Neuronal stem cell (in vitro differentiated cells): ENCODE measurements at places on chromosomes 5 and 9.

DNA sequence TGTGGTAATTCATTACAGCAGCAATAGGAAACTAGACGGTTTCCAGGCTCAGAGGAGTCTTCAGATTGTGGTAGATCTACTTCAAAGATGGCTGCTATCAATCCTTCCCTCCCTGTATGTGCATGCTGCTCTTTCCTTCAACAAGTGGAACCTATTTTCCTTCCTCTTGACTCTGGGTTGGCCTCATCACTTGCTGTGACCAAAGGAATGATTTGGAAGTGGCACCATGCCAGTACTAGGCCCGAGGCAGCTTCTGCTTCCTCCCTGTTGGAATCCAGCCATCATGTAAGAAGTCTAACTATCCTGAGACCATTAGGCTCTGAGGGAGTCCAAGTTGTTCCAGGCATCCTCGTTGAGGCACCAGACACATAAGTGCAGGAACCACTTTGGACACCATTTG is 46.5 kb upstream of the MCTP1 start:
- DNase-seq, result no peak

DNA sequence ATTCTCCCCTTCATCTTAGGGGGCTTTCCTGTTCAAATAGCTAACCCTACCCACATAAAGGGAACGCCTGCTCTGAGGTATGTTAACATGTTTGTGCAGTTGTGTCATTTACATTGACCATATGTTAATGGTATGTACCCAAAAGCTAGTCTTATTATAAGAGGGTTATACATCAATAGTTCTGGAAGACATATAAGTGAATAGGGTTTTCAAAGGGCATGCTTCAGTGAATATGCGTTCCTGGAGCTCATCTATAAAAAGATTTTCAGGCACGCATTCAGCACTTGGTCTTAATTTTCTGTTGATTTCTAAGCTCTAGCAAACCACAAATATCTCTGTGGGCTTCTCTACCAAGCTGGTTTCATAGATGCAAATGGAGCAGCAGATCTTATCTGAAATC is 766.1 kb downstream of the IRX1 start:
- DNase-seq, result no peak

DNA sequence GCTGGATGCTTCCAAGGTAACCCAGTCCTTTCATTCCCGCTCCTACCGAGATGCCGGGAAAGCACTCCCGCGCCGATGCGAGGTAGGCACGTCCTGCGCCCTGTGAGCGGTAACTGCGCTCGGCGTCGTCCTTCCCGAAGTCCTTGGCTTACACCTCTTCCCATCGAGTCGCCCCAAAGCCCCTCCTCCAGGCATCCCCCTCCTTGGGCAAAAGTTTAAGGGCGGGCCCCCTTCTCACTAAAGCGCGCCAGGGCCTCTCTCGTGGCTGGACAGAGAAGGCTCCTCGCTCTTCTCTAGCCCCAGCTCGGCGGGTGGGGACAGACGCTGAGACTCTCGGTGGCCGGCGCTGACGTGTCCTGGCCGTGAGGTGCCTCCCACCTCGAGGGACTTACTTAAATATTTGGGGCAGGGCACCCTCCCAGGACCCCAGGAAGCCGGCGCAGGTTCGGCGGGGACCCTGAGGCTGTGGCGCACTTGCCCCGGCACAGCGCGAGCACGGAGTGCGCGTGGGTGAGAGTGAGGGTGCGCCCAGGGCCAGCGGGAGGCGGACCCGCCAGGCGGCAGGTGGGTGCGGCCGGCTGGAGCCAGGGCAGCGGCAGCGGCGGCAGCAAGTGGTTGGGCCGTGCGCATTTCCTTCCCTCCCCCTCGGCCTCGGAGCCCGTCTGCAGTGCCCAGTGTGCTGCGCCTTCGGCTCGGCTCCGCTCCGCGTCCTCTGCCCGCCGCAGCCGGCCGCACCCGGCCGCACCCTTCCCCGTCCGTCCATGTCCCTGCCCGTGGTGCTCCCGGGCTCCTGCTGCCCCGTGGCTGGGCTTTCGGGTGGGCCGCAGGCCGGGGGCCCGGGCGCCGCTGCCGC is at the start of gene ENTREP1:
ENTREP1 (plus strand) TSS at position 667 of the 853 bp plus-strand sequence; CDS start at position 762, 95 bp downstream.
- DNase-seq, result peak; percentile 42

DNA sequence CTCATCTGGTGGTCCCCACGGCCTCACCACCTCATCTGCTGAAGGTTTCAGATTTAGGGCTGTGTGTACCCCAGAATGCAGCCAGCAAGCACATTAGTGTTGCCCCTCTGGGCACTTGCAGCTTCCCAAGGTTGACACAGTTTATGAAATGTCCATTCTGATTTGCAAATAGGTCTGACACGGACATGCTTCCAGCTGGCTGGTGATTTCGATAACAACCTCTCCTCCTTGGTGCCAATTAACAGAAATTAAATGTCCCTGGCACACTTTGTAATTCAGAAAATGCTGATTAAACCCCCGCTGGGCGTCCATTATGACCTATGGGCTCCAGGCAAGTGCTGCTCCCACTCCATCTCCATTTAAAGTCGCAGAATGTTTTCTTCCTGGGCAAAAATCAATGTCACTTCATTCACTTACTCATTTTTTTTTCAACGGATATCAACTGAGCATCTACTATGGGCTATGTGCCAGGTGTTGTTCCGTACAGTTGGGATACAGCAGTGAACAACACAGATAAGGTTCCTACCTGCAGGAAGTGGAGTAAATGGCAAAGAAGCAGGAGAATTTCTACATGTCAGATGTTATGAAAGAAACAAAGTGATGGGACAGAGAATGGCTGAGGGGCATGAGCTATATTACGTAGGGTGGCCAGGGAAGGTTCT is 32.0 kb downstream of the PLAC8L1 start:
- DNase-seq, result no peak

DNA sequence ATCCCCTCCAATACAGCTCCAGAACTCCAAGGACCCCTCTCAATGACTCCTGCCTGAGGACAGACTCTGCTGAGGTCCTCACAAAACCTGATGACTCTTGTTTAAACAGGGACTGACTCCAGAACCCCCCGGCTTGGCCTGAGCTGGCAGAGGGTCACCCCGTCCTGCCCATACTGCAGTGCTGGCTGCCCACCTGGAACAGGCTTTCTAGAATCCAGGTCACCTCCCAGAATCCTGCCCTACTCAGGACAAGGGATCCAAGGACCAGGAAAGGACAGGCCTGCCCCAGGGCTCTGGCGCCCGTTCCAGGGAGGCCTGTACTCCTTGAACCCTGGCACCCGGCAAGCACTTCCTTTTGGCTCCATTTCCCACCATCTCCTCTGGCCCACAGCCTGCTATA is 22.2 kb downstream of the RALGDS start:
- no peak for DNase-seq

GRCh38 chr5:159489779-159490178 is 159.5 kb upstream of the IL12B start:
- DNase-seq, result no peak

GRCh38 chr9:137206602-137207001 is 1.1 kb downstream of the NDOR1 start:
- DNase-seq, result no peak

DNA sequence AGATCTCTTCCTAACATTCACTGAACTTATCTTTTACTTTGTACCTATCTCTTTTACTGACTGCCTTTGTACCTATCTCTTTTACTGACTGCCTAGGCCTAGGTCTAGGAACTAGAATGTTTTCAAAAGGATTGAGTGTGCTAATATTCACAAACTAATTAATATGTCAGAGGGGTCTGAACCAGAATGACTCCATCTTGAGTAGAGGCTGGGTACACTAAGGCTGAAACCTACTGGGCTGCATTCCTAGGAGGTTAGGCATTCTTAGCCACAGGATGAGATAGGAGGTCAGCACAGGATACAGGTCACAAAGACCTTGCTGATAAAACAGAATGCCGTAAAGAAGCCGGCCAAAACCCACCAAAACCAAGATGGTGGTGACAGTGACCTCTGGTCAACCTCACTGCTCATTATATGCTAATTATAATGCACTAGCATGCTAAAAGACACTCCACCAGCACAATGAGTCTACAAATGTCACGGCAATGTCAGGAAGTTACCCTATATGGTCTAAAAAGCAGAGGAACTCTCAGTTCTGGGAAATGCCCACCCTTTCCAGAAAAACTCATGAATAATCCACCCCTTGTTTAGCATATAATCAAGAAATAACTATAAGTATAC is 2.5 kb upstream of the RHOBTB3 start:
- DNase-seq, result no peak

DNA sequence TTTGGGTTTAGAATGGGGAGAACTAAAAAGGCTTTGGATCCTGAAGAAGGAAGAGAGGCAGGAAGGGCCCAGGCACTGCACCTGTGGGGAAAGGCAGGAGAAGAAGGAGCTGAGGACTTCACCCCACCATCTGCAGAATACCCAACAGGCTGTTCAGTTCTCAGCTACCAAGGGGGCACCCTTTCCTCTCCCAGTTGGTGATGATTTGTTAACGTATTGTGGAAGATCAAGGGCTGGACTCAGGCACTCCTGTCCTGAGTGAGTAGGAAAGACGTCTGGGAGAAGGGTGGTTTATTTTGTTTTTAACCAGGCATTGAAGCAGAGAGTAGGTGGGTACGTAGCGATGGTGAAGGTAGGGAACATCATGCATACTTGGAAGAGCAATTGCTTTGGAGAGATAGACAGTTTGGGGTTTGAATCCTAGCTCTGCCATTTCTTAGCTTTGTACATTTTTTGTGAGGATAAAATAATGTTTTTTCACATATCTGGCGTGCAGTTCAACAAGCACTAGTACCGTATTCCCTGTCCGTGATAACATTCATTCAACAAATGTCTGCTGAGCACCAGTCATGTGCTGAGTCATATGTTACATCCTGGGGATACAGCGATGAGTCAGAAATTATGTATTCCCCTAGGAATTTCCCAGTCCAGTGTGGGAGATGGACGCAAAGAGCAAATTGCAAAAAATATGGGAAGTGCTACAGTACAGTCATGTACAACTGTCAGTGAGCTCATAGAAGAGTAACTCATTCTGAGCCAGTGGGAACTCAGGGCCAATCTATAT is 2.1 kb downstream of the MSANTD3 start:
- DNase-seq, result no peak

DNA sequence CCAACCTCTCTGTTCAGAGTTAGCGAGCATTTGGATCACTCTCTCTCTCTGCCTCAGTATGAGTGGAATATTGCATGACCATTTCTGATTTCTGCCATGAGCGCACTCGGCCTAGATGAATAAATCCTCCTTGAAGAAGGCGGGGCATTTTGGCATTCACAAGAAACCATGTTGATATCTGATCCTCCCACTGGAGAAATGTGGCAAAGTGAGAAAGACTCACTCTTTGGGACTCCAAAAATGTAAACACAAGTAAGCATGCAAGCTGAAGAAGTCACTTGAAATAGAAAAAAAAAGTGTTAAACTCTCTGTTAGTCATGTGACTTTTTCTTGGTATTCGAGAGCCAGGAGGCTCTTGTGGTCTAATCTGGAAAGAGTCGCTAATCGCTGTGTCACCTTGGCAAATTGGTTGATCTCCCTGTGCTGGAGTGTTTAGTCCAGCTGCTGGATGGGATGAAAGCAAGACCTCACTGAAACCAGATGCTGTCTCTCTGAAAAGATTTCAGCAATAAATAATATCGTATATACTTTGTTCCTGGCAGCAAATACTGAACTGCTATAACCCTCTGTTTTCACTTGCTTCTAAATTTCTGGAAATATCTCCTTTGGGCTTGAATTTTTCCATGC is 95.5 kb downstream of the GHR start:
- DNase-seq, result no peak

DNA sequence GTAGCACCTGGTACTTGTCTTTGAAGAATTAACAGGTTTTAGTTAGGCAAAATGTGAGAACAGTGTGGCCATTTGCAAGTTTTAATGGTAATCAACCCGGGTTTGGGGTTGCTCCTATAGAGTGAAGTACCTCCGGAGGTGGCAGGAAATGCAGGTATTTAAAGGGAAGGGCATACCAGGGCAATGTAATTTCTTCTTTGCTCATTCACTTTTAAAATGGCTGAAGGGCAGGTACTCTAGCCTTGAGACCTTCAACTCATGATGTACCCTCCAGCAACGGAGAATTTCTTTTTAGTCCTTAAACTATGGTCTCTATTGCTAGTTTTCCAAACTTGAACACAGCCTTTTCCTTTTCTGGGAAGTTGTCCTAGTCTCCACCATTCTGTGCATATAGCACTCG is 1.3 kb upstream of the HSPA4 start:
- no peak for DNase-seq

- no peak for DNase-seq
These were observed 14.1 kb downstream of the LCN10 start for GRCh38 chr9:136728548-136729123.

DNA sequence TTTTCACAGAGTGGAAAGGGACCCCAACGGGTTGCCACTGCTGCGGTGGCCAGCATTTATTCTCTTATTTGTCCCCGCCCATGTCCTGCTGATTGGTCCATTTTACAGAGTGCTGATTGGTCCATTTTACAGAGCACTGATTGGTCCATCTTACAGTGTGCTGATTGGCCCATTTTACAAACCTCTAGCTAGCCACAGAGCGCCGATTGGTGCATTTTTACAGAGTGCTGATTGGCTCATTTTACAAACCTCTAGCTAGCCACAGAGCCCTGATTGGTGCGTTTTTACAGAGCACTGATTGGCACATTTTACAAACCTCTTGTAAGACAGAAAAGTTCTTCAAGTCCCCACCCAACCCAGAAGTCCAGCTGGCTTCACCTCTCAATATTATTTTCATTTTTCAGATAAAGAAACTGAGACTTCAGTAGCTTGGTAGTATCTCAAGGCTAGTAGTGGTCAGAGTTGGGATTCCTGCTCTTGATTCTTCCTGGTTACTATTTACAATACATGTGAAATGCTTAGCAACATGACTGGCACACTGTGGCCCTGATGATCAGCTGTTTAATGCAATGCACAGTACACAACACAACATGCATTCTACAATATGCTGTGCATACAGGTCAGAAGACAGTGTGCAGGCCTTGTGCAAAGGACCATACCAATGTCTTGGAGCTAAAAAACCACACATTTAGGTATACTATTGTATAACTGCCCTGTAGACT is 63.6 kb upstream of the BOD1 start:
- DNase-seq, result no peak

DNA sequence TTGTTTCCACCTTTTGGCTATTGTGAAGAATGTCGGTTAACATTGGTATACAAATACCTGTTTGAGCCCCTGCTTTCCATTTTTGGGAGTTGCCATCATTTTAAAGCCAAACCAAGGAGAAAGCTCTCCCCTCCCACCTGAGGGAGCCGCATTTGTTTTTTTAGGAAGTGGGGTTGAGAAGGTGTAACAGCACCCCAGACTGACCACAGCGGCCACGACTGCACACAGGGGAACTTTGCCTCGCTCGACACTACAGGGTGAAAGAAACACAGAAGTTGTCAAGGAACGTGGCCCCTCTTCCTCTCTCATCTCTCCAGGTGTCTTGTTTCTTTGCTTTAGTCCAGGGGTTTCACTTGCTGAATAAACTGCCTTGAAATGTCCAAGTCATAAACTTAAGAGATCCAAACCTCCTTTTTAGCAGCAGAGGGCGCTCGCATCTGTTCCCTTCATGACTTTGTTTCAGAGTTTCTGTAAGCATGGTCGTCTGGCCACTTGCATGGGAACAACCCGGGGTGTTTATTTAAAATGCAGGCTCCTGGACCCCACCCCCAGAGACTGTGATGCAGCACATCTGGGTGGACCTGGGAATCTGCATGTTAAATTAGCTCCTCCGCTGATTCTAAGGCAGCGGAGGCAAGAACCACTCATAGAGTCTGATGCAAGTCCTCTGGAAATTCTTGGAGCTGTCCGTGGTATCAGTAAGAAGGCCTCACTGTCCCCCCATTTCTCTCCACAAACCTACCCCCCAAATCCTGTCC is 2.1 kb upstream of the TTLL11 start:
- peak; percentile 66 for DNase-seq

- DNase-seq, result no peak
These were observed 225.7 kb downstream of the CACNA1B start for GRCh38 chr9:138103111-138103848.

- no peak for DNase-seq
These were observed 66.0 kb upstream of the PITX1 start for GRCh38 chr5:135100011-135100410.
